ENCODE measurements at places on chromosomes 12 and 14.

DNA sequence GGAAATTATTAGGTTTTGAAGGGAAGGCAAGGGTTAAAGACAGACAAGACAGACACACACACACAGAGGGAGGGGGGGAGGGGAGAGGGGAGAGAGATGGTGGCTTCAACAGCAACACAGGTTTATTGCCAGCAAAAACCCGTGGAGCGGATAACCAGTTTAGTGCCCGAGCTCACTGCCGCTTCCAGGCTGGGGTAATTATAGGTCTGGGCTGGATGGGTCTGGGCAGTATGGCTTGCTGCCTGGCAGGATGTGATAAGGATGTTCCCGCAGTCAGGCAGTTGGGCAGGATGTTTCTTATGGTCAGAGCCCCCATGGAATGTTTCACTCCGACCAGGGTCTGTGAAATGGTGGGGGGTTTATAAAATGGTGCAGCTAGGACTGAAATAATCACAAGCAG, 4.4 kb upstream of the TDRD9 start:
- no peaks in the 10 kb centered on the region for H3K27me3 ChIP-seq
- no peak for DNase-seq
- no peak overlapping the region for H3K4me3 ChIP-seq
- peaks cover 15% of the 10 kb centered on the region for H3K4me1 ChIP-seq

DNA sequence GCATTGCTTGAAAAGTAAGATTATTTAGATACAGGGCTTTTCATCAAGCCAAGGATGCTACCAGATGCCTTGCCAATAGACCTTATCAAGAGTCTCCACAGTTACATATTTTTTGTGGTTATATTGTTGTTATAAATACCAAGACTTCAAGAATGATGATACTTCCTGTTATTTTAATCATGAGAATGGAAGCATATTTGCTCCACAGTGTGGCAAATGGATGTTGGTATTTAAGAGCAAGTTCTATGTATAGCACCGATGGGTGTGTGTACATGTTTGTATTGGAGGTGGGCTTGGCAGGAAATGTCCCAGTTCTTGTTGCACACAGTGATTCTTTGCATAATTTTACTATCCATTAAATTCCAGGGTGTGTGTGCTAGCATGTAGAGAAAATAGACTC, 4.4 kb upstream of the NID2 start:
- H3K27me3 ChIP-seq = peaks cover 31% of the 10 kb centered on the region
- no peak overlapping the region for H3K4me3 ChIP-seq
- no peaks in the 10 kb centered on the region for H3K36me3 ChIP-seq
- H3K27ac ChIP-seq = no peak overlapping the region
- H3K4me1 ChIP-seq = peaks cover 16% of the 10 kb centered on the region

- H3K27me3 ChIP-seq = peaks cover 4% of the 10 kb centered on the region
- H3K27ac ChIP-seq = no peak overlapping the region
- H3K36me3 ChIP-seq = no peaks in the 10 kb centered on the region
- H3K4me3 ChIP-seq = no peak overlapping the region
- no peak for DNase-seq
Observed at GRCh38 chr12:29131539-29131938, 17.5 kb upstream of the FAR2 start.

- DNase-seq = no peak
- no peak overlapping the region for H3K4me3 ChIP-seq
- peaks cover 8% of the 10 kb centered on the region for H3K4me1 ChIP-seq
- H3K36me3 ChIP-seq = no peaks in the 10 kb centered on the region
- peaks cover 9% of the 10 kb centered on the region for H3K27me3 ChIP-seq
Observed at GRCh38 chr14:93804654-93805053, 16.4 kb upstream of the PRIMA1 start.

DNA sequence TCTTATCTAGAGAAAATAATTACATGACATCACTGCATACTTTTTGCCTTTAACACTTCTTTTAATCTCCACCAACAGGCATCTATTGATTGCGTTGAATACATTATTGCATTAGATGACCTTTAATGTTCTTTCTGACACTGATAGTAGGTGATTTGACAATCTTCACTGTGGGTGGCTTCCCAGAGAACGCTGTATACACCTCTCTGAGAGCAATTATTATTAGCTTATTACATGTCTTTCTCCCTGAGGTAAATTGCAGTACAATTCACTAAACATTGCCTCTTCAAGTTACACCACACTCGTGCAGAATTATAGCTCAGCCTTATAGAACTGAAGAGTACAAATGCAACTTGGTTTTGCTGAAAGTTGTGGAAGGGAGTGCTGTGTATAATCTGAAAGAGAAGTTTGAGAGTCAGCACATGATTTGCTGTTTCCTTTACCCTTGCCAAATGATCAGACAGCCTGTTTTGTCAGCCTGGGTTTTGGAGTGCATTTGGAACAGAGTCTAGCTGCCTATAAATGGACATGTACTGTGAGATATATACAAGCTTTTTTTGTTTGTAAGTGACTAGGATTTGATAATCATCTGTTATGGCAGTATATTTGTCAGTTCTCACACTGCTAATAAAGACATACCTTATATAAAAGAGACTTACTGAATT, 369.2 kb downstream of the CCER1 start:
- no peaks in the 10 kb centered on the region for H3K4me1 ChIP-seq
- no peaks in the 10 kb centered on the region for H3K27me3 ChIP-seq
- no peaks in the 10 kb centered on the region for H3K36me3 ChIP-seq

DNA sequence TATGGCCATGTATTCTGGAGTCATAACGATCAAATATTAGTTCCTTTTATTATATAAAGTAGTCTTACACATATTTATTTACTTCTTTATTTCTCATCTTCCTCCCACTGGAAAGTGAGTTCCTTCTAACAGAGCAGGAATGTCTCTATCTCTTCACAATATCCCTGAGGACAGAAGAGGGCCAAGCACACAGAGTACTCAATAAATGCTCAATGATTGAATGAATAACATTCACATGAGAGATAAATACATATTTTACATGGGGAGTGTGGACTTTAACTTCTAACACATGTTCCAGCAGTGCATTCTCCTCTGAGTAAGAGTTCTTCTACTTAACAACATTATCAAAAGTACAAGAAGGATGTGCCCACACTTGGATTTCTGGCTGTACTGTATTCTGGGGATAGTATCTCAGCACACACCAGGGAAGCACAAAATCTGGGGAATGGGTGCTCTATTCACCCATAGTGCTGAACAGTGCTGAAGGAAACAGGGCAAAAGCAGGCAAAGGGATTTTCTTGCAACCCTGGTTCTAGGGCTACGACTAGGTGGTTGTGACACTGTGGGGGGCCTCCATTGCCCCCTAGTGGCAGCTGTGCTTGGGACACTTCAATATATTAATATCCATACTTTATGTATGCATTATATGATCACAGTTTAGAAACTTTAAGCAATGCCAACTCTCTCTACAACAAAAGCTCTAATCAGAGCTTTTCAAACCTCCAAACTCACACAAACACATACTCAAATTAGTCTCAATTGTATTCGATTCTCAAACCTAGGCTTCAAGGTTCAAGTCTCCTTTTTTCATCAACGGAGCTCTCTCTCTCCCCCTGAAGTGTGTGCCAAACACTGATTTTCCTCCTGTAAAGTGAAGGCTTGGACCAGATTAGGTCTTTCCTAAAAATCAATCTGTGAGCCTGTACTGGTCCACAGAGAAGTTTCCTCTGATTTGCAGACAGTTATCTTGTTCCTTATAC, 115.5 kb downstream of the SLC2A13 start:
- H3K4me1 ChIP-seq = peaks cover 4% of the 10 kb centered on the region
- H3K27ac ChIP-seq = no peak overlapping the region
- peak; percentile 33 for DNase-seq
- H3K27me3 ChIP-seq = no peaks in the 10 kb centered on the region
- H3K4me3 ChIP-seq = no peak overlapping the region

DNA sequence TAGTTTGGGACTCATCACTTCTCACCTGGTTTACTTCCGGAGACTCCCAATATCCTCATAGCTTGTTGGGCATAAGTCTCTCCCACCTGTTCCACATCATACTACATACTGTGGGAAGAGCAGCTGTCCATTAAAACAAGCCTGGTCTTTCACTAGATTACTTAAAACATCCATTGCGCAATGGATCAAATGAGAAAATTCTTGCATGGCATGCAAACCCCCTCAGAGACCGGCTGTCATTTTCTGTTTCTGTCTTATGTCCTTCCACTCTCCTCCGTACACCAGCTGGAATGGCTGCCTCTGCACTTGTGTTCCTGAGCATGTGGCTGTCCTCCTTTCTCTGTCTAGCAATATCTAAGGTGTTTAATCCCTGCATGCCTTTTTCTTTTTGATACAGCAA, 265.6 kb downstream of the TMEM117 start:
- H3K4me3 ChIP-seq = no peak overlapping the region
- H3K27ac ChIP-seq = no peak overlapping the region
- DNase-seq = no peak

DNA sequence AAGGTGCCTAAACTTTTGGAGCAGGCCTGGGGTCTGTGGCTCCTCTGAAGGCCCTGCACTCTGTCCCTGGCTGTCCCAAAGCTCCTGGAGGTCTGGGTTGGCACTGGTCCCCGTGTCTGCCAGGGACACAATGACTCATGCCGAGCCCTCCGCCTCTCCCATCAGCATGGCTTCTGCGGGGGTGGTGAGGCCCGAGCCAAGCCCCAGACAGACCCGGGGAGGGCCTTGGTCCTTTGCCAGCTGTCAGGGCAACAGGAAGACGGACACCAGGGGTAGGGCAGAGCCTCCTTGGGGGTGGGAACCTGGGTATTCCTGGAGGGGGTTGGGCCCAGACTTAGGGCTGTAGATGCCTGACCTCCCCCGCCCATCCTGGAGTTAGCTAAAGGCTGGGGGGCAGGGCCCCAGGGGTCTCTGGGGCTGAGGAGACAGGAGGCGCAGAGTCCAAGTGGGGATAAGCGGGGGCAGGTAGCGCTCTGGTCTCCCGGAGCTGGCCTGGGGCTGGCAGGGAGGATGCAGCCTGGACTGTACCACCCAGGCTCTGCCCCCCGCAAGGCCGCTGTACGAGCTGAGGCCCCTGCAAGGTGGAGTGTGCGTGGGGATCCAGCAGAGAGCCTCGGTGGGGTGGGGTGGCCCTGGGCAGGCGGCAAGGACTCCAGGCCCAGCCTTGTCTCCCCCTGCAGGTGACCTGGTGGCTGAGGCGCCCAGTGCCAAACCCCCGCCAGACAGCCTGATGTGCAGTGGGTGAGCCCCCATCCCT, 16.4 kb upstream of the PUS1 start:
- H3K4me3 ChIP-seq = no peak overlapping the region
- no peak for DNase-seq
- peaks cover 42% of the 10 kb centered on the region for H3K36me3 ChIP-seq
- H3K27ac ChIP-seq = no peak overlapping the region

- H3K36me3 ChIP-seq = no peaks in the 10 kb centered on the region
- H3K4me1 ChIP-seq = no peaks in the 10 kb centered on the region
- DNase-seq = no peak
- no peak overlapping the region for H3K27ac ChIP-seq
Observed at GRCh38 chr12:124227951-124228711, 66.8 kb upstream of the RFLNA start.

DNA sequence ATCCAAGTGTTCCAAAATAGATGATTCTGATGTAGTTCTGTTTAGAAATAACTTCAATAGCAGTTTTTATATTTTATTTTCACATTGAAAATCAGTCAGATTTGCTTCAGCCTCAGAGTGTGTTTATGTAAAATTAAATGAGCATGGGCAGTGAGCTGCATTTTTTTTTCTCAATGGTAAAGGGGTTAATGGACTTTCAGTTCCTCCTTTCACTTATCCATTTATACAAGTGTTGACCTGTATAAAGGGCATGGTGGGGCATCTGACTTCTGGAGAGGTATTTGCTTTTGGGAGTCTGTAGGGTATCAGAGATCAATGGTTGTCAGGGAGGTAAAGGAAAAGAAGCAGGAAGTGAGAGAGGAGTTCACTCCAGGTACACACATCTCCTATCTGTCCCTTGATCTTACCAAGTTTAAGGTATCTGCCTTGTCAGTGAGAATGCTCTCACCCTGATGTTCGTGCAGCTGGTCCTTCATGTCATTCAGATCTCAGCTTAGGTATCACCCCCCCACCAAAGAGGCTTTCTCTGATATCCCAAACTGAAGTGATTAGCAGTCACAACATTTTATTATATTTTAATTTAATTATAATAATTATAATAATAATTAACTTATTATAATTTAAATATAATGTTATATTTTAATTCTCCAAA, 181.6 kb upstream of the LMNTD1 start:
- H3K4me3 ChIP-seq = no peak overlapping the region
- H3K27ac ChIP-seq = no peak overlapping the region
- DNase-seq = no peak
- H3K36me3 ChIP-seq = no peaks in the 10 kb centered on the region

GRCh38 chr14:36771028-36771640, 109.5 kb downstream of the PAX9 start:
- no peak overlapping the region for H3K4me3 ChIP-seq
- no peak overlapping the region for H3K27ac ChIP-seq
- H3K27me3 ChIP-seq = no peaks in the 10 kb centered on the region
- DNase-seq = no peak
- H3K36me3 ChIP-seq = no peaks in the 10 kb centered on the region

- H3K27ac ChIP-seq = no peak overlapping the region
- no peak overlapping the region for H3K4me3 ChIP-seq
- no peak for DNase-seq
- peaks cover 7% of the 10 kb centered on the region for H3K27me3 ChIP-seq
Observed at GRCh38 chr14:96698960-96699539, 98.1 kb upstream of the VRK1 start.

GRCh38 chr14:56816574-56817391, 6.5 kb upstream of the OTX2 start:
- no peak for DNase-seq
- peaks cover 60% of the 10 kb centered on the region for H3K27me3 ChIP-seq
- peaks cover 1% of the 10 kb centered on the region for H3K4me1 ChIP-seq

GRCh38 chr14:49961270-49962222, 68.7 kb downstream of the ARF6 start:
- peaks cover 72% of the 10 kb centered on the region for H3K4me1 ChIP-seq
- no peaks in the 10 kb centered on the region for H3K27me3 ChIP-seq
- DNase-seq = no peak
- peak overlapping the region; percentile 96 for H3K27ac ChIP-seq
- no peaks in the 10 kb centered on the region for H3K36me3 ChIP-seq

- no peaks in the 10 kb centered on the region for H3K27me3 ChIP-seq
- no peaks in the 10 kb centered on the region for H3K4me1 ChIP-seq
- no peaks in the 10 kb centered on the region for H3K36me3 ChIP-seq
- DNase-seq = no peak
Observed at GRCh38 chr14:80699861-80700260, 241.7 kb downstream of the CEP128 start.

DNA sequence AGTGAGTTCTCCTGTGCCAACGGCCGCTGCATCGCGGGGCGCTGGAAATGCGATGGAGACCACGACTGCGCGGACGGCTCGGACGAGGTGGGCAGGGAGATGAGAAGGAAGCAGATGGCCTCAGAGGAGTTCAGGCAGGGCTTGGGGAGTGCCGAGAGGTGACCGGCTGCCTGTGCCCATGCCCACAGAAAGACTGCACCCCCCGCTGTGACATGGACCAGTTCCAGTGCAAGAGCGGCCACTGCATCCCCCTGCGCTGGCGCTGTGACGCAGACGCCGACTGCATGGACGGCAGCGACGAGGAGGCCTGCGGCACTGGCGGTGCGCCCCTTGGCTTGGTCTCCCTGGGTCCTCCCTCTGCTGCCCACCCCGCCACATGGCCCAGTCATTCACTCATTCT, 13.4 kb upstream of the NXPH4 start:
- H3K4me3 ChIP-seq = no peak overlapping the region
- H3K27me3 ChIP-seq = no peaks in the 10 kb centered on the region
- no peaks in the 10 kb centered on the region for H3K36me3 ChIP-seq
- no peak overlapping the region for H3K27ac ChIP-seq
- DNase-seq = no peak
- no peaks in the 10 kb centered on the region for H3K4me1 ChIP-seq

- peak overlapping the region; percentile 70 for H3K4me3 ChIP-seq
- peak; percentile 66 for DNase-seq
- H3K27me3 ChIP-seq = no peaks in the 10 kb centered on the region
- H3K4me1 ChIP-seq = peaks cover 88% of the 10 kb centered on the region
- peak overlapping the region; percentile 96 for H3K27ac ChIP-seq
Observed at GRCh38 chr12:6946033-6946919, 2.5 kb downstream of the C12orf57 start.

Data from activated B cell treated with CpG ODN at 0.5 μM for 24 hours (primary cell).